ENCODE measurements at places on chromosomes 1 and 21.

DNA sequence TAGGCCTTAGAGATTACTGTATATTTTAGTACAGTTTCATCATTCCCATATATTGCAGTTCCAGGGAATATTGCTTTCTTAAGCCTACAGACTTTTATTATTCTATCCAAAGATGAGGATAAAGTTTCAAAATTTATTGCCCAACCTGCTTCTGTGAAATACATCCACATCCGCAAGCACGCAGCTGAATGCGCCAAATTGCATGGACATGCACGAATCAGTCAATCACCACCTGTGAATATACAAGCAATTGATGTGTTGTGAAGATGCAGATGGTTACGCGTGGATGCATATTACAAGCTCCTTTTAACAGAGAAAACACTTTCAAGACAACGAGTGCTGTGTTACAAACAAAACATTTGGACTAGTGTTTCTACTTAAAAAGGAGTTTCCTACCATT lies 577.8 kb upstream of the PLXNA2 start:
- no peak for DNase-seq

DNA sequence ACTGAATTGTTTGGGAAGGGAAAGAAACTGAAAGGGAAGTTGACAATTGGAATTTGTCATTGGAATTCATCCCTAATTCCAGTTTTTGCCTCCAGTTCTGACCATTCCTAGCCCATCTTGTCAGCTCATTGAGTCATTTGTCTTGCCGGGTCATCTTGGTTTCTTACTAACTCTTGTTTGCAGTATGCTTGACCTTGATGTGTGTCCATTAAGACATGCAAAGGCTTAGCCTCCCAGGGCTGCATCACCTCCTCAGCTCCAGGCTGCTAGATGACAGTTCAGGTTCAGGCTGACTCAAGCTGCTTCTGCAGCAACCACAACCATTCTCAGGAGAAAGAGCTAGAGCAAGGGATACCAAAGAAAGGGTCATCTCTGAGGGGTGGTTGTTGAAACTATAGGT lies 151.3 kb upstream of the PTGFR start:
- no peak for DNase-seq

DNA sequence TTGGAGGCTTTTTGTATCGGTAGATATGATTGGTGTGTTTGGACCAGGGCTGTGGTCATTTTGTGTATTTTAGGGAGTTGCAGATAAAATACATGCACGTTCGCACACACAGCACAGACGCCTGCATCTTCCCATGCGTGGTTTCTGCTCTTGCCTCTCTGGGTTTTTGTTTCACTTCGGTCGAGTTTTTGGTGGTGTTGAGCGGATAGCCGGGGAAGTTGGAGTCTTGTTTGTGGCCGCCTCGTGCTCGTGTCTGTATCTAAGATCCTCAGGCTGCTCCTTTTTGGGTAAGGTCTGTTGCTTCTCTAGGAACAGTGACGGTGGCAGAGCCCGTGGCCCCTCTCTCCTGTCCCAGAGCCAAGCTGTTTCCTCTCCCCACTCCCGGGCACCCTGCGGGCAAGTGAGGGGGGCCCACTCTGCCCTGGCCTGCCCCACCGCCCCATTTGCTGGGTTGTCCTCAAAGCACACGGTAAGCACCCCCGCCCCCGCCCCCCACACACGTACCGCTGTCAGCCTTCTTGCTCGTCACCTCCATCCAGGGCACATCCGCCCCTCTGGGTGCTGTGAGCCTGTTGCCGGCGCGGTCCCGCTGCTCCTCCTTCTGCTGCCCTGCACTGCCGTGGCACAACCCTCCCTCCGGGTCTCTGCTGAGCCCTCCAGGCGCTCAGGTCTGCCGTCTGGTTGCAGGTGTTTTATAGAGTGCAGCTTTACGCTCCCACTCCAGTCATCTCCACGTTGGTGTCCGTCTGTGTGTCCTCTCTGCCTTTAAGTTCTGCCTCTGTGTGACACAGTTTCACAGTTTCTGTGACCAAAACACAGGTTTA lies 51.9 kb downstream of the AGPAT3 start:
- no peak for DNase-seq

GRCh38 chr1:53326598-53327181 lies 1.2 kb downstream of the LRP8 start:
- no peak for DNase-seq

GRCh38 chr1:18731148-18731547 lies 100.5 kb downstream of the PAX7 start:
- DNase-seq, result no peak

GRCh38 chr1:96220651-96221050 lies 500.9 kb upstream of the PTBP2 start:
- DNase-seq, result no peak

- no peak for DNase-seq
Measured at GRCh38 chr1:162088281-162088969, 18.9 kb downstream of the NOS1AP start.

GRCh38 chr1:206896261-206896660 lies 982 bp upstream of the IL24 start:
- DNase-seq, result no peak

- DNase-seq, result peak; percentile 72
Measured at GRCh38 chr1:111739925-111740765, 950 bp upstream of the INKA2 start.

DNA sequence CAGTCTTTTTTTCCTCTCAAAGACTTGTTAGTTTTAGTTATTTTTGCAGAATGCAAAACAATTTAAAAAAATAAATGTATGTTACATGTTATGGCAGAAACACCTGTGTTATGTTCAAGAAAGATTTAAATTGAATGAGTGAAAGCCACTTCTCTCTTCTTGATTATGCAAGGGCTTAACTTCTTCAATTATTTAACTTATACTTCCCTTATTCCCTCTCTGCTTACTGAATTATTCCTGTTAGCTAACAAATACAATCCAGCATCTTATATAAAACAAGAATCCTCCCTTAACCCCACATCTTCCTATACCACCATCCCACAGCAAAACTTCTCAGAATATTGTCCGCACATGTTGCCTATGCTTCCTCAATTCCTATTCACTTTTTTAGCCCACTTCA lies 10.7 kb upstream of the FCER1A start:
- no peak for DNase-seq

- no peak for DNase-seq
Measured at GRCh38 chr1:6116137-6116536, 64.0 kb downstream of the CHD5 start.

DNA sequence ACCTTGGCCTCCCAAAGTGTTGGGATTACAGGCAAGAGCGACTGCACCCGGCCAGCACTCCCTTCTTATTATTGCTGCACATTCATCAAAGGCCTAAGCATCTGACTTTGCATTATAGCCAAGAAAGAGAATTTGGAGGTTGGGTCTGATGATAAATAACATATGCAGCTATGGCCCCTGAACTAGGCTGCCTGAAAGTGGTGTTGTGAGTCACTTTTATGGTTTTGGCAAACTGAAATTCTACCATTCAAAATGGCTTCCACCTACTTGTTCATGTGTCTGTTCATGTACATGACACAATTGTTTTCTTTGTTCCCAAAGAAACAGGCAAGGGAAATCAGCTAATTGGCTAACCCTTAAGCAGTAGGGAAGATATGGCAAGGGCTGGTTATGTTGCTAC lies 25.0 kb upstream of the UAP1 start:
- DNase-seq, result no peak

DNA sequence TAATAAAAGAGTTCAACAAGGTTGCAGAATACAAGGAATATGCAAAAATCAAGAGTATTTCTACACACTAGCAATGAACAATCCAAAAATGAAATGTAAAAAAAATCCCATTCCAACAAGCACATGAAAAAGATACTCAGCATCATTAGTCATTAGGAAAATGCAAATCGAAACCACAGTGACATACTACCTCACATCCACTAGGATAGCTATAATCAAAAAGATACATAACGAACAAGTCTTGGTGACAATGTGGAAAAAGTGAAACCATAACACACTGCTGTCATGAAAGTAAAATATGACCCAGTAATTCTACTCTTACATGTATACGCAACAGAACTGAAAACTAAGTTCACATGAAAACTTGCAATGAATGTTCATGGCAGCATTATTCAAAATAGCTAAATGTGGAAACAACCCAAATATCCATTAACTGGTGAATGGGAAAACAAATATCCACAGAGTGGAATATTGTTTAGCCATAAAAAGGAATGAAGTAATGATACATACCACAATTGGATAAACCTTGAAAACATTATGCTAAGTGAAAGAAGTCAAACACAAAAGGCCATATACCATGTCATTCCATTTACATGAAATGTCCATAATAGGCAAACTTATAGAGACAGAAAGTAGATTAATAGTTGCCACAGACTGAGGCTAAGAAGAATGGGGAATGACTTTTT lies 34.3 kb downstream of the PIK3R3 start:
- no peak for DNase-seq

- peak; percentile 70 for DNase-seq
Measured at GRCh38 chr1:208030288-208031091, 119.6 kb upstream of the CD34 start.

DNA sequence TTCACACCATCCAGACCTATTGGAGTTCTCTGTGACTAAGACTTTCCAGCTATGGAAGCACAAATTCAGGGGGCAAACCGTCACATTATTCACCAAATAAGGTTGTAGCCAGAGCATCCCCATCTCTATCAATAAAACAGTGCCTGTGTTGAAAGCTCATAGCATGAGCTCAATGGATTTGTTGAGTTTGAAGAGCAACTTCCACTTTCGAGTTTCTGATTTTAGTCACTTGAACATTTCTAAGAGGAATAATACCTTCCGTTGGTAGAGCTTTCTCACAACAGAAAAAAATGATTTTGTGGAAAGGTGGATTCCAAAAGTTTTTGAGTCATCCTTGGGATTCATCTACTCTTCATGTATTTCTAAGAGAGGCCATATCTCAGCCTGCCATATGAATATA lies 13.0 kb upstream of the ELAVL4 start:
- no peak for DNase-seq

DNA sequence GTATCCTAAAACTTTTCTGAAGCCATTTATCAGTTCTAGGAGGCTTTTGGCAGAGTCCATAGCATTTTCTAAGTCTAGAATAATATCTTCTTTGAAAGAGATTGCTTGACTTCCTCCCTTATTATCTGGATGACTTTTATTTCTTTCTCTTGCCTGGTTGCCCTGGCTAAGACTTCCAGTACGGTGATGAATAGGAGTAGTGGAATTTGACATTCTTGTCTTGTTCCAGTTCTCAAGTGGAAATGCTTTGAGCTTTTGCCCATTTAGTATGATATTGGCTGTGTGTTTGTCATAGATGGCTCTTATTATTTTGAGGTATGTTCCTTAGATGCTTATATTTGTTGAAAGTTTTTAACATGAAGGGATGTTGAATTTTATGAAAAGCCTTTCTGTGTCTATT lies 1647.9 kb downstream of the PLA2G4A start:
- no peak for DNase-seq

DNA sequence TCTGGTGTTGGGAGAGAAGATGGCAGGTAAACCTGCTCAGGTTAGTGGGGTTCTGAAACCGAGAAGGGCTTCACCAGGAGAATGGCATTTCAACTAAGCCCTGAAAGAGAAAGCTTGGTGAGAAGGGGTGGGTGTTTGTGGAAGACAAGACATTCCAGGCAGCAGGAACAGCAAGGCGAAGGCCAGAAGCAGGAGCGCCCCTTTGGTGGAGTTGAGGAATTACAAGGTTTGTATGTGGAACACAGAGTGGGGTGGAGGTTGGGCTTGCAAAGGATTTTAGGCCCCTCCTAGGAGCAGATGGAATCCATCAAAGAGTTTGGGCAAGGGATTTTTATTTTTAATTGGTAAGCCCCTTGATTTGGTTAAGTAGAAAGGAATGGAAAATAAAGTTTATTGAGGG lies 24.8 kb upstream of the ELOA start:
- DNase-seq, result peak; percentile 47

DNA sequence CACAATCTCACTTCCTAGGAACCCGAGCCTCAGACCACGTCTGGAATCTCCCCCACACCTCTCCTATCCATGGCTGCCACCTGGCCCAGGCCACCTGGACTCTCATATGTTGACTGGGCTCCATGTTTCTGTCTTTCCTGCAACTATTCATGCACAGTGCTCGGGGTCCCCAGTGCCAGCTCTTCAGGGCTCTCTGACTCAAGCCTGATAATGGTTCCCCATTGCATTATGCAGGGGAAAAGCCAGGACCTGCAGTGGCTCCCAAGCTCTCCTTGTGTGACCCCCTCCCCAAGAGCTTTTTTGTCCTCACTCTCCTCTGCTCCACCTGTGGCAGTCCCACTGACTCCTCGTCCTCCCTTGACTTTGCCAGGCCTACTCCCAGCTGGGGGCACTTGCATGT lies 417.6 kb downstream of the NPHP4 start:
- DNase-seq, result no peak

GRCh38 chr1:22976461-22977243 lies 4.0 kb upstream of the LACTBL1 start:
- peak; percentile 73 for DNase-seq

DNA sequence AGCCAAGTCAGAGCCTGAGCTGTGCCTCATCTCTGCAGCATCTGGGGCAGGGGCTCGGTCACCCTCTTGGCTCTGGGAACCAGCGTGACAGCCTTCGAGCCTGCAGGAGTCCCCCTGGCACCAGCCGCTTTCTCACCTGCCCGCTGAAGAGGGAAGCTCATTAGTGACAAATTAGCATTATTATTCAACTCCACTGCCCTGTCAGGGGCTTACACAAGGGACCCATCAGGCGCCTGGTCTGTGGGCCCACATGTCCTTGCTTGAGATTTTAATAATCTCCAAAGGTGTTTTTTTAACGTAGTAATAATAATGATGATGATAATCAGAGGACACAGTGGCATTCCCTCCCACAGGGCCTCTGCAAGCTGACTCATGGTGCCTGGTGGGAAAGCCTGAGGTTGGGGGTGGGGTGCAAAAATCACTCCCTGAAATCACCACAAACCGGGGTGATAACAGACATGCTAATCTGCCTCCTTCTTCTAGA lies 98.1 kb upstream of the IGSF21 start:
- DNase-seq, result peak; percentile 21

- no peak for DNase-seq
Measured at GRCh38 chr1:12121212-12122003, 45.4 kb upstream of the TNFRSF1B start.

GRCh38 chr1:109704173-109704572 lies 7.9 kb upstream of the GSTM5 start:
- DNase-seq, result no peak

DNA sequence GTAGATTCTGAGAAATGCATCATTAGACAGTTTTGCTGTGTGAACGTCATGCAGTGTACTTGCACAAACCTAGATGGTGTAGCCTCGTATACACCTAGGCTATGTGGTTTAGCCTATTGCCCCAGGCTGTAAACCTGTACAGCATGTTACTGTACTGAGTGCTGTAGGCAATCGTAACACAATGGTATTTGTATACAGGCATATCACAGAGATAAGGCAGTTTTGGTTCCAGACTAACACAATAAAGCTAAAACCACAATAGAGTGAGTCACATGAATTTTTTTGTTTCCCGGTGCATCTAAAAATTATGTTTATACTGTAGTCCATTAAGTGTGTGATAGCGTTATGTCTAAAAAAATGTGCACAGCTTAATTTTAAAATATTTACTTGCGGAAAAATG lies 6.9 kb downstream of the IL10RB start:
- DNase-seq, result no peak

All from NCI-H1694 treated with DMSO at 0.1 percent for 48 hours (cell line).